Spinal cord (tissue), 10 donors: ENCODE measurements at places on chromosomes 7 and 10.

DNA sequence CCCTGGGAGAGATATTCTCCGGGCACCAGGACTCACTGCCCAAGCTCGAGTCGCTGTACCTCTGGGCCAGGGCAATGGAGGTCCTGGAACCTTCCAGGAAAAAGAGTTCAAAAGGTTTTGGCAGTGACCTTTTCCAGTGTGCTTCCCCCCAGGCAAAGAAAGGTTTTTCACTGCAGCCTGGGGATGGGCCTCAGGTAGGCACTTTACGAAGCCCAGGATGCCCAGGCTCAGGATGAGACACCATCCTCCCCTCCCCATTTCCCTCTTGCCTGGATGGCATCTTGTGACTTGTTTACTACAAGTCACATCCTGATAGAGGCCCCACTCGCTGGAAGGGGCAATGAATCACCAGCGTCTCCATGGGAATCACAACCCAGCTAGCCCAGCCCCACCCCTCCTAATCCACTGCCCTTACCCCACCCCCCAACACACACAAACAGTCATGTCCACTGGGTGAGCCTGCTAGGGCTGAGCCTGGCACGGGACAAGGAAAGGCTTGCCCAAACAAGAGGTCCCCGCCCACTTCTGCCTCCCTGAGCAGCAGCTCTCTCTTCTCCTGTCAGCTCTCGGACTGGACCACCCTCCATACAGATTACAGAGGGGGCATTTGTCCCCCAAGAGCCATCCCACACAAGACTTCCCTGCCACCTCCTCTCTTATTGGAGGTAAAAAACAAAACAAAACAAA lies 93.8 kb upstream of the SMNDC1 start:
- no peak for DNase-seq

- no peak for DNase-seq
These were observed 7.7 kb downstream of the DIP2C start for GRCh38 chr10:681670-682318.

DNA sequence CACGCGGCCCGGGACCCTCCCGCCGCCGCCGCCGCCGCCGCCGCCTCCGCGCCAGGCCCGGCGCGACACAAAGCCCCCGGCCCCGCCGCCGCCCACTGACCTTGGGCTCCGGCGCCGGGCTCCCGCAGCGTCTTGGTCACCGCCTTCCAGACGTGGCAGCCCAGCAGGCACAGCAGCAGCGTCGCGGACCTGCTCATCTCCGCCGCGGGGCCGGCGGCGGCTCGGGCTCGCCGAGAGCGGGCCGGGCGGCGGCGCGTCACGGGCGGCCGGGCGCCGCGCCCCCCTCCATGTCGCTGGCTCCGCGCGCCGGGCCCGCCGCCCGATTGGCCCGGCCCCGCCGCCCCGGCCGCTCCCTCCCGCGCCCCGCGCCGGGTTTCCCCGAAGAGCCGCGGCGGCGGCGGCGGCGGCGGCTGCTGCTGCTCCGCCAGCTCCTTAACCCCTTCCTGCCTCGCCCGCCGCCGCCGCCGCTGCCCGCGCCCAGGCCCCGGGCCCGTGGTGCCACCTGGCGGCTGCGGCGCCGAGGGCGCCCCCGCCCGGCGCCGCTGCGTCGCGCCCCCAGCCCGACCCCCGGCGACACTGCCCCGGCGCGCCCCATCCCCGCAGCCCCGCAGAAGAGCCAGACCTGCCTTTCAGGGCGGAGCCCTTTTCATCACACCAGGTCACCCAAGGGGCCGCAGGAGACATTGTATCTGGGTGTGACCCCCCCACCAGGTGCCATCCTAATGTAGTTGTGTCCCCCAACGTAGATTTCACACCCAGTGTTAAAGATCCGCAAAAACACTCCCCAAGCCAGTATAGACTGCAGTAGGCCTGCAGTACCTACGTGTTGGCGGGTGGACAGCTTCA lies at the start of gene FAM171A1:
Gene FAM171A1, minus strand, starts transcription at position 434 of the 846 bp plus-strand sequence. Its CDS starts 237 bp downstream, at position 197.
- no peak for DNase-seq

GRCh38 chr7:12074889-12075288 lies 136.2 kb upstream of the TMEM106B start:
- no peak for DNase-seq

DNA sequence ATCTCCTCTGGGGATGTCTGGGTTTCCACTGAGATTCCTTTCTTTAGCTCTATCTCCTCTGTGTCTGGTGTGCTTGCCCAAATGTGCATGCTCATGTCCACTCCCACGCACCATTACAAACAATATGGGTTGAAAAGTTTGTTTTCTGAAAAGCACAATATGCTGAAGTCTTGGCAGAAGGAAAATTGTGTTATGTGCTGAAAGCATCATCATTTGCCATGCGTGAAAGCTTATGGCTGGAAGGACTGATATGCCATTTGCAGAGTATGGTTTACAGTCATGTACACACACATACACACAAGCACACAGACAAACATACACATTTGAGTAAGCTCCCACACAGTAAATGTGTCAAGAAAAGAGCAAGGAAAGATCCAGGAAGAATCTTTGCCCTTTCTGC lies 231.6 kb downstream of the SORCS3 start:
- no peak for DNase-seq

- DNase-seq = no peak
These were observed 24.1 kb upstream of the DNMBP start for GRCh38 chr10:100033766-100034418.

DNA sequence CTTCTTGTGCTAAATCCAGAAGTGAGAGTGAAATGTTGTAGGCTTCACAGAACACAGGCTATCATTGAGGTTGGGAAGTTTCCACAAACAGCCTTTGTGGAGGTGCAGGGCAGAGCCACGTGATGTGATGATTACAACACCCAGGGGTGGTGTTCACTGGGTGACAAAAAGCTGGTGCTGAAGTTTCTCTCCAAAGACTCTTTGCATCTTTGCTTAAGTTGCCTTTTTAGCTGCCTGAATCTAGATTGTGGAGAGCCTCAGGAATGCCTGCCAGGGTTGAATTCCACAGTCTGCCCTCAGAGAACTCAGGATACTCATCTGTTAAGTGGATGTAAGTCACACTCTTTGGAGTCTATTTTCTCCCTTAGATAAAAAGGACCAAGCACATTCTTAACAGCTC lies 56.3 kb downstream of the PLXNA4 start:
- no peak for DNase-seq

GRCh38 chr7:20797462-20798080 lies 10.9 kb upstream of the SP8 start:
- no peak for DNase-seq

GRCh38 chr10:128902031-128902710 lies 564.9 kb upstream of the MGMT start:
- no peak for DNase-seq

GRCh38 chr7:47591655-47592572 lies 10.0 kb upstream of the TNS3 start:
- no peak for DNase-seq

DNA sequence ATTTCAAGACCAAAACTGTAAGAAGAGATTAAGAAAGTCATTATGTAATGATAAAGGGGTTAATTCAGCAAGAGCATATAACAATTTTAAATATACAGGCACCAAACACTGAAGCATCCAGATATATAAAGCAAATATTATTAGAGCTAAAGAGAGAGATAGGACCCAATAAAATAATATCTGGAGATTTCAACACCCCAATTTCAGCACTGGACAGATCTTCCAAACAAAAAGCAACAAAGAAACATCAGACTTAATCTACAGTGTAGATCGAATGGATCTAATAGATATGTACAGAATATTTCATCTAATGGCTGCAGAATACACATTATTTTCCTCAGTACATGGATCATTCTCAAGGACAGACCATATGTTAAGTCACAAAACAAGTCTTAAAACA lies 151.3 kb downstream of the COBL start:
- DNase-seq = no peak

DNA sequence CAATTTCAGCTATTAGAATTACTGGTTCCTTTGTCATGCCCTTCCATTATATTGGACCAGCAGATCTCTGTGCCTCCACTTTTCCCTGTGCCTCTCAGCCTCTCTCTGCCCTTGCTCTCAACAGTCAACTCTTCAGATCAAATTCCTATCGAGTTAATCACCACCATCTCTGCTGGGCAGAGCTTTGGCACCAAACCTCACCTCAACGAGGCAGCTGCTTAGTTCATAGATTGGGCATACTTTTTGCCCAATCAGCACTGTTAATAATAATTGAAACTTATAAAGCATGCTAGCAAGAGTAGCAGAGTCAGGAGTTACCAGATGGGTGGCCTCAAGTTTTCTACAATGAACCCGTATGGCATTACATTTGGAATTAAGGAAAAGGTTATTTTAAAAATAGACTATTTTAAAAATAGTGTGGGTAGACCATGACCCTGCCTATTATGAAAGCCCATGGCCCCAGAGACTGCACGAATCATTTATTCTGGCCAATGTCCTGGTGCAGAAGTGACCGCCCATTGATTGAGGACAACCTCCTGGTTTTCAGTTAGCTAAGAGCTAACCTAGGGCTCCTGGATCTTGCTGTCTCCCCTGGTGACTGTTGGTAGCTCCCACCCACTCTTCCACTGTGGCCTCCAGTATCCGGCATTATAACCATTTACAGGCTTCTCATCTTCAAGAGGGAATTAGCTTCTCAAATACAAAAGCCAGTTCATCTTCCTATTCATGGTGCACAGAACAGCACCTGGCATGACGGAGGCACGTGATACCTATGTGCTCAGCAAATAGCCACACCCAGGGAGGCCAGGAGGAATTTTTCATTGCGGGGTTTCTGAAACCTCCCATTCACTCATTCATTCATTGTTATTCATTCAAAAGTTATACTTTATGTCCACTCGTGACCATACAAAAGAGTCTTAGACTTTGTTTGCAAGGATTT lies 265.4 kb downstream of the INHBA start:
- DNase-seq = no peak

DNA sequence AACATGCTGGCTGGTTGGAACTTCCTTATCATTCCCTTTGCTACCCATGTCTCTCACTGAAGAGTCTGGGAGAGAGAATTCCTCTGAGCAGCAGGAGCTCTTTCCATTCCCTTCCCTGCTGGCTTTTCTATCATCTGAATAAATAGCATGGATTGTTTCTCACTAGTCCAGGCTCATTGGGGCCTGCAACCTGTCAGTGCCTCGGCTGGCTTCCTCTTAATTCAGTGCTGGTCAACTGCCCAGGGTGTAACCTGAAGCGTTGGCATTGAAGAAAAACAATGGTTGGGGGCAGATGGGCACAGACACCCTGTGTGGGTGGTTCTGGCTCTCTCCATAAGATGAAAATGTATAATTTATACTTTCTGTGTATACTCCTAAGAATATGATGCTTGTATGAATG lies 155.6 kb downstream of the ANLN start:
- DNase-seq = no peak

GRCh38 chr10:44874166-44874565 lies 37.0 kb upstream of the TMEM72 start:
- no peak for DNase-seq

- DNase-seq = no peak
These were observed 338.3 kb downstream of the ETV1 start for GRCh38 chr7:13651167-13651566.

DNA sequence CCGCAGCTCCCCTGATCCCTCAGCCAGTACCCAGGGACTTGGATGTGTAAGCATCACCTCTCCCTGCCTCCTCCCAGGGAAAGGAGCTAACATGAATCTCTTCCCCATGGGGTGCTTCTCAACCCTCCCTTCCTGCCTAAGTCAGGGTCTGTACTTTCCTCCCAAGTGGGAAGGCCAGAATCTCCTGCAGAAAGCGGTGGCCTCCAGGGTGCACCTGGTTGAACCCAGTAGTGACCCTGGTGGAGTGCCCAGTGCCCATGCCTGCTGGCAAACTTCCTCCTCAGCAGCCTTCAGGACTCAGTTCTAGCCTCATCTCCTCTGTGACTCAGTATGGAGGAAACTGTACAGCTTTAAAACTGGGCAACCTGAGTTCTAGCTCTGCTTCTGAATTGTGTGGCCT lies 2.8 kb upstream of the LOXL4 start:
- no peak for DNase-seq

- no peak for DNase-seq
These were observed 158.0 kb downstream of the C7orf25 start for GRCh38 chr7:42753811-42754363.

DNA sequence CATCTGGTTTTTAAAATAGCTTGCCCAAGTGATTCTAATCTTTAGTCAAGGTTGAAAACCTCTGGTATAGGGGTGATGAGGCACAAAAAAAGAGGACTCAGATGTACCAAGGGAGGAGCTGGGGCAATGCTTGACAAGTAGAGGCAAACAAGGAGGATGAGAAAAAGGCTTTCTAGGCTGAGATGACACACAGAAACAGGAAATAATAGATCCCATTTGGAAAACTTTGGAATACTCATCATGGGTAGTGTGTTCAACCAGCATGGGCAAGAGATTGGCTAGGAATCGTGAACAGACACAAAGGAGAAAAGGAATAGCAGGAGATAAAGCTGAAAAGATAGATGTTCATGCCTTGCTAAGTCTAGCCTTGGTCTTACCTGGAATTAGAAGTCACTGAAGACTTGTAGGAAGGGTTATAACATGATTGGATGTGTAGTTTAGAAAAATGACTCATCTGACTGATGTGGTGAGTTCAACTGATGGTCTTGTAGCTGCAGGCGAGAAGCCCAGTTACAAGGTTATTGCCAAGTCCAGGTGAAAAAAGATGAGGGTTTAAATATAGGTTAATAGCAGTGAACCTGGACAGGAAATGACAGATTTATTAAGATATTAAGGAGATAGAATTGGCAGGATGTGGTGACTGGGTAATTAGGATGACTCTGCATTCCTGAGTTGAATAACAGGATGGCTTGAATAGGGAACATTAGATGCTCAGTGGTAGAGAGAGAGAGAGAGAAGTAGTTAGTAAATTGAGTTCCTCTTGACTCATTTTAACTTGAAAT lies 214.0 kb upstream of the LRGUK start:
- DNase-seq = no peak

DNA sequence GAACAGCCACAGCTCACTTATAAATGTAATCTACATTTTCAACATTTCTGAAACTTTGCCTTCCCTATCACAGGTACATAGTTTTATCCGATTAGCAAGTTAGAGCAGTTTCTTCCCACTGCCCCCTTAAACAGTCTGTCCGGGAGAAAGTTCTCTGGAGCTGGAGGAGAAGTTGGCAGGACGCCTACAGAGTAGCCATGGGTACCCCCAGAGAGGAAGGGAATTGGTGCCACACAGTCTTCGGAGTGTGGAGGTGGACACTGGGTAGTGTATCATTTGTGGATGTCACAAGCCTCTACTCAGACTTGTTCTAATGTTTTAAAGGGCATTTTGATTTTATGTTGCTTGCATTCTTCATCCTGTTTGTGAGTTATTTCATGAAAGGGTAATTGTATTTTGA lies 39.0 kb downstream of the TAF3 start:
- DNase-seq = peak; percentile 68

- no peak for DNase-seq
These were observed 285.9 kb upstream of the ETV1 start for GRCh38 chr7:14275356-14275755.

GRCh38 chr10:96417441-96417840 lies 58.6 kb upstream of the OPALIN start:
- DNase-seq = no peak

GRCh38 chr7:33725111-33726025 lies 180.0 kb upstream of the BMPER start:
- DNase-seq = no peak

- DNase-seq = no peak
These were observed 42.6 kb downstream of the SRPK2 start for GRCh38 chr7:105346138-105346537.

GRCh38 chr10:63497321-63497720 lies 23.9 kb upstream of the REEP3 start:
- DNase-seq = no peak
